ENCODE measurements at places on chromosomes 3 and 15.

GRCh38 chr15:84111575-84111974 lies 124.0 kb upstream of the GOLGA6L4 start:
- no peak for DNase-seq

- peak; percentile 25 for DNase-seq
These were observed 9.1 kb upstream of the SLC9C1 start for GRCh38 chr3:112302881-112303763.

DNA sequence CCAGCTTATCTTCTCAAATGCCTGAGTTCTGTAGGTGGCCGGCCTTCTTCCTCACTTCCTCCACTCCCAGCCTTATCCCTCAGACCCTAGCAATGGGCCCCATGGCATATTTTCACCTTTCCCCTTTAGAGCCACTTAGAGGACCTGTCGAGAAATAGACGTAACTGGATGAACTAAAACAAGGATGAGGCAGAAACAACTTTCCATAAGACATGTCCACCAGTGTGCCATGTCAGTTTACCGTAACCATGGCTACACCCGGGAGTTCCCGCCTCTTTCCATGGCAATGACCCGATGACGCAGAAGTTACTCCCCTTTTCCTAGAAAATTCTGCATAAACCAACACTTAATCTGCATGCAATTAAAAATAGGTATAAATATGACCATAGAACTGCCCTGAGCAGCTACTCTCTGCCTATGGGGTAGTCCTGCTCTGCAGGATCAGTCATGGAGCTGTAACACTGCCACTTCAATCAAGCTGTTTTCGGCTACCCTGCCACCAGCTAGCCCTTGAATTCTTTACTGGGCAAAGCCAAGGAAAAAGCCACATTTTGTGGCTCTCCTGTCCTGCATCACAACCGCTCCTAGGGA lies 55.1 kb upstream of the ZBTB38 start:
- DNase-seq = no peak

GRCh38 chr3:64551697-64552096 lies 136.1 kb downstream of the ADAMTS9 start:
- no peak for DNase-seq

GRCh38 chr3:46667657-46668056 lies 25.8 kb downstream of the ALS2CL start:
- no peak for DNase-seq

- DNase-seq = no peak
These were observed 124.9 kb downstream of the ZBTB20 start for GRCh38 chr3:115022199-115022598.
